Stimulated activated CD4-positive, alpha-beta T cell treated with anti-CD3 and anti-CD28 coated beads, Interleukin-1b, Interleukin-23, amount 100 ng/mL, for 48 hours (primary cell): ENCODE measurements at places on chromosomes 1 and 21.

DNA sequence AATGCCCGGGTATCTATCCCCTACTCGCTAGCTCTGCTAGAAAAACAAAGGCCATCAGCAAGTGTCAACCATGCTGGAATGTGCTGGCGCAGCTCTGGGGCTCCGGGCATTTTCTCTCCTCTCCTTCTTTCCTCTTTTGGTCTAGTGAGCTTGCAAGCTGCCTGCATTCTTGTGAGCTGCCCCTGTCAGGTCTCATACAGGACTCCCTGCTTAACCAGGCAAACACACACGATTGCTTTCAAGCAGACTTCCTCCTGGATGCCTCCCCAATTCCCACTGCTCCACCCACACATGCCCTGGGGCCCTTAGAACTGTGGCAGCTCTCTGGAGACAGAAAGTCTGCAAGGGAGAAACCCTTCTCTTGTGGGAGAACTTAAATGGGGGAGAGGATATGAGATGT lies 35.7 kb upstream of the SUCO start:
- DNase-seq = no peak

DNA sequence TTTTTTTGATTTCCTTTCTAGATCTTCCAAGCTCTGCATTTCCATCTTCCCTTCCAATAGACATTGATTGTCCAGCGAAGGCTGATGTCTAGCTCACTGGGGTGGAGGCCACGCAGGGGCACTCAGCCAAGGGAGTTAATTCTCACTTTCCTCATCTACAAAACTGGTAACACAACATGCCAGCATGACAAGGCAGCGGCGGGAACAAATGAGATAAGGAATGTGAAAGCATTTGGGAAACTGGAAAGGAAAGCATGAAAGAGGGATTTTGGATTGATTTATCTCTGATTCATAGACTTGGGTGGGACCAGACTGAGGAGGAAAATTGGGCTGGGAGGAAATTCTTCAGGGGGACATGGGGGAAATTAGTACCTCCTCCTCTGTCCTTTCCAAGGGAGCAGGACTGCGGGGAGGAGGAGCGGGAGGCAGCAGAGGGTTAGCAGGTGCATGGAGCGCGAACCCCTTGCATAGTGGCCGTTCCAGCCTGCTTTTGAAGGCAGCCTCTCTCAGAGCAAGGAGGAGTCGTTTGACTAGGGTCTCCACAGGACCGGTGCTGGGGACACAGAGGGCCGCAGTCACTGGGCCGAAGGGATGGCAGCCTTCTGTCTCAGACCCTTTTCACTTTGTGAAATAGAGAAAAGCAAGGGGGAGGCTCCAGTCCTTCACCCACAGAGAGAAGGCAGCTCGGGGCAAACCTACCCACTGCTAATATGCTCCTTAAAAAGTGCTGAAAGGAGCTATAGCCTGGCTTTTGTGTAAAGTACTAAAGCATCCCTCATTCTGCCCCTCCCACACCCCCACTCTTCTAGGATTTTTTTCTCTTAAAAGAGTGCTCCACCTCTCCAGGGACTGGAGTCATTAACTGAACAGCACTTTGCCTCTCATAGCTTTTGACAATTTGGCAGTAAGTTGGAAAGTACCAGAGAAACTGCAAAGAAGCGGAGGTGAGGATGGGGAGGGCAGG lies 89.2 kb downstream of the PLXNA2 start:
- no peak for DNase-seq

- DNase-seq = no peak
These were observed 36.3 kb downstream of the GRHL3 start for GRCh38 chr1:24355466-24355865.

- DNase-seq = no peak
These were observed 14.8 kb downstream of the NUCKS1 start for GRCh38 chr1:205735218-205735617.

DNA sequence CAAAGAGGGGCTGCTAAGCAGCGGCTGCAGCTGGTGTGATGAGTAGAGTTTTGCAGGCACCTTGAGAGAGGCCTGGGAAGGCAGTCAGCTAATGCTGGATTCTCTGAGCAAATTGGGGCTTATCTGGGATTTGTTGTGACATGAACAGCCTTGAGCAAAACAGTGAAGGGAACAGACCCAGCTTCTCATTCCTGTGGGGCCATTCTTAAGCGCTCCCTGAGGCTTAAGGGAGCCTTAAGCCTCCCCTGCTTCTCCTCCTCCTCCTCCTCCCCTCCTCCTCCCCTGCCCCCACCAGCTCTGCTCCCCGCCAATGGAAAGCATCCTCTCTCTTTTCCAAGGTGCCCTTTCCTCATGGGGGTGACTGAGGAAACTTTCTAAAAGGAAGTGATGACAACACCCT lies 21.3 kb downstream of the HMGCS2 start:
- DNase-seq = no peak

DNA sequence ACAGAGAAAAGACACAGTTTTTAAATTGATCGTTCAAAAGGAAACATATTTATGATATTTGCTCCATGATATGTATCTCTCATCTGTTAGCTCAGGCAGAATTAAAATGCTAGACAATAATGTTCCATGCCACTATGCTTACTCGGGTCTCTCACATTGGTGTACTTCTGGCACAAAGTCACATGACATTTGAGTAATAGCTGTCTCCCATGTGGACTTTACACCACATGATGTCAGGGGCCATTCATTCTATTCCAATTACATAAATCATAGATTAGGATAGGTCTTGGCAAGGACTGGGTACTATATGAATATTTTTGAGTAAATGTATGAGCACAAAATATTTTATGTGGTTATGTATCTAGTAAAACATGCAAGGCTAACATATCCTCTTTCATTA lies 648.4 kb downstream of the PLA2G4A start:
- no peak for DNase-seq
